Stimulated activated CD4-positive, alpha-beta T cell treated with anti-CD3 and anti-CD28 coated beads, Interleukin-1b, Interleukin-23, amount 100 ng/mL, for 1 hour (primary cell): ENCODE measurements at places on chromosomes 4 and X.

- no peak for DNase-seq
These were observed 44.5 kb downstream of the BRWD3 start for GRCh38 chrX:80765220-80765625.

- no peak for DNase-seq
These were observed 8.7 kb upstream of the ANK2 start for GRCh38 chr4:113040793-113041192.

DNA sequence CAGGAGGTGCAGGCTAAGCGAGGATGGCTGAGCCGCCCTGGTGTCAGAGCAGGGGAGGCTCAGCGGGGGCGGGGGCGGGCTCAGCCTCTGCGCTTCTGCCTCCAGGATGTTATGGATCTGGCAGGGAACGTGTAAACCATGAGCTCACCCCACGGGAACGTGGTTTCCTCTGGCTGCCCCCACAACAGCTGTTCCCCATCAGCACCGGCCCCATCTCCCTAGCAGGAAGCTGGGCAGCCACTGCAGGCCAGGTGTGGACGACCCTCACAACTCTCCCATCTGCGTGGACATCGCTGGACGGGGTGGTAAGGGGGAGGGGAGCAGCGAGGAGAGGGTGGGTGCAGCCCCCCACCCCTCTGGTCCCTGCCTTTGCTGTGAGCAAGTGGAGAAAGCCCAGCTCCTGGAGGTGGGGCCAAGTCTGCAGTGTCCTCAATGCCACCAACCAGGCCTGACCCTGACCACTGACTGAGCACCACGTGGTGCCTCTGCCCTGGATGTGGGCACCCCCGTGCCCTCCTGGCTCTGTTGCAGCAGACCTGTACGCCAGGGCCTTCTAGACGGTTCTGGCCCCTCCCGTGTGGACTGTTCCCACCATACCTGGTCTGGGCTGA, 28.1 kb upstream of the SPON2 start:
- no peak for DNase-seq

DNA sequence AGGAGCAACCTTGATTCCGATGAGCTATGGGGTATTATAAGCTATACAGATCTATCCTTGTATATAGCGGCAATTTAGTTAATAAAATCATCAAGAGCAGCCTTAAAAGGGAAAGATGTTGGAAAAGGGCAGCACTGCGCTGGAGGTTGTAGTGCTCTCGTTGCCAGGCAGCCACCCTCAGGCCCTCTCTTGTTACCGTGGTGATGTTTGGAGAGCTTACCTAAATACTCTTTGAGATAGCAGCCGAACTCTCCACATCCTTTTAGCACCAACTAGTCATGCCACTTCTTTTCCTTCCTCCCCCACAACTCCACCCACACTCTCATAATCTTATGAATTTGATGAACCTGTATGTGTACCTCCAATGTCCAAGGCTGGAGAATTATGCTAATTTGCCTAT, 3.8 kb upstream of the RADX start:
- DNase-seq, result no peak

- DNase-seq, result no peak
These were observed 15.6 kb upstream of the TAB3 start for GRCh38 chrX:30904632-30905031.

GRCh38 chr4:150849016-150849415, 166.1 kb downstream of the LRBA start:
- DNase-seq, result no peak
